ENCODE measurements at places on chromosomes 16 and 17.

DNA sequence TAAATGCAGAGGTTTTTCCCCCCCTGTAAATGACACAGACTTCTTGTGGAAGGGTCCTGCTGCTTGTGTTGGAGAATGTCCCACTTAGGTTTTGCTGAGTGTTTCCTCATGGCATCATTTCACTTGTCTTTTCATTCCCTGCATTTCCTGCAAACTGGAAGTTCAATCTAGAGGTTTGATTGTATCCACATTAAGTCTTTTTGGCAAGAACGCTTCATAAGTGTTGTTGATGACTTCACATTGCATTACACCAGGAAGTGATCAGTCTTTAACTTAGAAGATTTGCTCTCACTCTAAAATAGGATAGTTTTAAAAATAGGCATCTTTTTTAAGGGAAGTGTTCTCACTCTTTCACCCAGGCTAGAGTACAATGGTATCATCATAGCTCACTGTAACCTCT lies 67.2 kb downstream of the RPTOR start:
- no peak for DNase-seq

DNA sequence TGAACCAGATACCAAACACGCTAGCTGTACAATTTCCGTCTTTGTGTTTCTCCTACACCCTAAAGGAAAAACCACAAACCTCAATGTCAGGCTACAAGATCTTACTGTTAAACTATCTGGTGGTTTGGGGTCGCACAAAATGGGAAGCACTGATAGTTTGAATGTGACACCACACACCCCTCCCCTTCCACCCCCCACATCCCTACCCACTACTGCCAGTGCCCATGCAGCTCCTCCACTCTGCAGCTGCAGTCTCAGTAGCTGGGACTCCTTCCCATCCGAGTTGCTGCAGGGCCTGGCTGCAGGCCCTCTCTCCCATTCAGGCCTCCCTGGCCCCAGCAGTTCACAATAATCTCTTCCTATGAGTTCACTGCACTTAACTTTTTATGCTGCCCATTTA lies 18.4 kb downstream of the TRAP1 start:
- no peak for DNase-seq

DNA sequence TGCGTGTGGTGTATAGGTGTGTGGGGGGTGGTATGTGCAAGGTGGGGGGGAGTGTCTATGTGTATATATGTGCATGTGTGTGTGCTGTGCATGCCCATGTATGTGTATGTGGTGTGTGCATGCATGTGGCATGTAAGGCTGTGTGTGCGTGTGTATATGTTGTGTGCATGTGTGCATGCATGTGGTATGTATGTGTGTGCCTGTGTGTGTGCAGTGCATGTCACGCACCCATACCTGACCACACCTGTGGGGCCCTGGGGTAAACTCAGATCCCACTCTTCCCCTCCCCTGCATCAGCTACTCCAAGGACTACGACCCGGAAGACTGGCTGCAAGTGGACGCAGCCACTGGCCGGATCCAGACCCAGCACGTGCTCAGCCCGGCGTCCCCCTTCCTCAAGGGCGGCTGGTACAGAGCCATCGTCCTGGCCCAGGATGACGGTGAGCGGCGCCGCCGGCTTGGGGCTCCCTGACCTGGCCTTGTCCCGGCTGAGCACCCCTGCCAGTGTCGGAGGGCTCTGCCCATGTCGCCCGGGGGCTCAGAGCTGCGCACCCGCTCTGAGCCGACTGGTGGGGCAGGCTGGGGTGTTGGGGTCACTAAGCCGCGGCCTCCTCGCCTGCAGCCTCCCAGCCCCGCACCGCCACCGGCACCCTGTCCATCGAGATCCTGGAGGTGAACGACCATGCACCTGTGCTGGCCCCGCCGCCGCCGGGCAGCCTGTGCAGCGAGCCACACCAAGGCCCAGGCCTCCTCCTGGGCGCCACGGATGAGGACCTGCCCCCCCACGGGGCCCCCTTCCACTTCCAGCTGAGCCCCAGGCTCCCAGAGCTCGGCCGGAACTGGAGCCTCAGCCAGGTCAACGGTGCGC lies 9.1 kb downstream of the SLC22A31 start:
- no peak for DNase-seq

GRCh38 chr17:67374329-67375053 lies 2.6 kb upstream of the PITPNC1 start:
- peak; percentile 75 for DNase-seq

DNA sequence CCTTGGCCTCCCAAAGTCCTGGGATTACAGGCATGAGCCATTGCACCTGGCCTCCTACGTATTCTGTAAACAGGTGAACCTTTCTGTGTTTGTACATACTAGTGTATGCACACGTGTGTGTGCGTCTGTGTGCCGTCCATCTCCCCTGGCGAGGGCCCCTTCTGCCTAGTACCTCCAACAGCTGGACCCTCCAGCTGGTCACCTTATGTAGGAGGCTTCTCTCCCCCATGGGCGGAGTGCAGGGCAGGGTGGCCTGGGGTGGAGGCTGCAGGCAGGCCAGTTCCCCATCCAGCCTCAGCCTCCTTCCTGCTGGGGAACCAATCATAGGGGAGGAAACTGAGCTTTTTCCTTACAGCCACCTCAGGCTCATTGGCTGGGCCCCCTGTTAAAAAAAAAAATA lies 24.4 kb upstream of the DOC2B start:
- no peak for DNase-seq

- no peak for DNase-seq
Measured at GRCh38 chr17:16371742-16372141, 9.1 kb upstream of the UBB start.
